Stimulated activated CD8-positive, alpha-beta memory T cell treated with anti-CD3 and anti-CD28 coated beads, Interleukin-4, amount 100 ng/mL, for 4 hours (primary cell): ENCODE measurements at places on chromosomes 5 and 9.

DNA sequence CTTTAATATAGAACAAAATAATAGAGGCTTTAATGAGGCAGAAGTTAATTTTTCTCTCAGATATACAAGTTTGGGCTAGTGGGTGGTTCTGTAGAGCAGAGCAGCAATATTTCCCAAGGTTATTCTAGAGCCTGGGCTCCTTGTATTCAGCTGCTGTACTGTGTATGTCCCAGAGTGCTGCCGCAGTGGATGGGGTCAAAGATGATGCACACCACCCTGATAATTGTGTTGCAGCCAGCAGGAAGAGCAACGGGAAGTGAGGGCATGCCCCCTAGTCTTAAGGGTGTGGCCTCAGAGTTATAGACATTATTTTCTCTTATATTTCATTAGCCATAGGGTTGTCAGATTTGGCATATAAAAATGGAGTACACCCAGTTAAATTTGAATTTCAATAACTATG lies 23.9 kb upstream of the KIF4B start:
- DNase-seq: no peak

DNA sequence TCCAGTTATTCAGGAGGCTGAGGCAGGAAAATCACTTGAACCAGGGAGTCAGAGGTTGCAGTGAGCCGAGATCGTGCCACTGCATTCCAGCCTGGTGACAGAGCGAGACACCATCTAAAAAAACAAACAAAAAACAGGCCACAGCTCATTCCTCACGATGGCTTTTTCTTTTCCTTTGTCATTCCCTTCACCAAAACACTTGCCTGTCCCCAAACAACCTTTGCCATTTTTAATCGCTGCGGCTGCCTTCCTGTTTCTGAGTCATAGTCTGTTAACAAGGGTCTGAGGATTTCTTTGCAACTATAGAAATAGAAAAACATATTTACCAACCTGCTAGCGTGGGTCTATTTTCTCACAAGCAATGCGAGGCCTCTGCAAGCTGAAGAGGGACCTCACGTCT lies 123.0 kb upstream of the FSTL4 start:
- DNase-seq: no peak

DNA sequence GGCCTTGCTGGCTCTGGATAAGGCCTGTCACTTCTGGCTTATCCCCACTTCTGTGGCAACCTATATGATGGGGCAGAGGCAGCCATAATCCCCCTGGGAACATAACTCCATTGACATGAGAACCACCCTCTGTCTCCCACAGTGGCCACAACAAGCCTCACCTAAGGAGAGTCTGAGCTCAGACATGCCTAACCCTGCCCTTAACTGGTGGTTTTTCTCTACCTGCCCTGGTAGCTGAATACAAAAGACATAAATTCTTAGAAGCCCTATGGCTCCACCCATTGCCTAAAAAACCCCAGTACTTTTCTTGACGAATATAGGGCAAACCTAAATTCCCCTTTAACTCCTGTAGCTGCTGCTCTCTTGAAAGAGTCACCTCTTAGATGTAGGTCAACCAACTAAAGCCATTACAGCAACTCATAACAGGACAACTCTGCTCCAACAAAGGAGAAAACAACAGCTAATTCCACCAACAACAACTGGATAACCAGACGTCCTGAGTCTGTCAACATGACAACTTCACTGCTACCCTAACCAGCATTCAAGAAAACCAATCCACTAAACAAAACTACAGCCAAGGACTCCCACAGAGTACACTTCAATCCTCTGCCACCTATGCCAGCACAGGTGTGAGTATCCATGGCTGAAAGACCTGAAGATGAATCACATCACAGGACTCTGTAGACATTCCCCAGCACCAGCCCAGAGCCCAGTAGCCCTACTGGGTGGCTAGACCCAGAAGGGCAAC lies 427.7 kb downstream of the PRELID2 start:
- DNase-seq: no peak

- DNase-seq: no peak
Measured at GRCh38 chr5:172898218-172898842, 60.9 kb upstream of the RPL26L1 start.

DNA sequence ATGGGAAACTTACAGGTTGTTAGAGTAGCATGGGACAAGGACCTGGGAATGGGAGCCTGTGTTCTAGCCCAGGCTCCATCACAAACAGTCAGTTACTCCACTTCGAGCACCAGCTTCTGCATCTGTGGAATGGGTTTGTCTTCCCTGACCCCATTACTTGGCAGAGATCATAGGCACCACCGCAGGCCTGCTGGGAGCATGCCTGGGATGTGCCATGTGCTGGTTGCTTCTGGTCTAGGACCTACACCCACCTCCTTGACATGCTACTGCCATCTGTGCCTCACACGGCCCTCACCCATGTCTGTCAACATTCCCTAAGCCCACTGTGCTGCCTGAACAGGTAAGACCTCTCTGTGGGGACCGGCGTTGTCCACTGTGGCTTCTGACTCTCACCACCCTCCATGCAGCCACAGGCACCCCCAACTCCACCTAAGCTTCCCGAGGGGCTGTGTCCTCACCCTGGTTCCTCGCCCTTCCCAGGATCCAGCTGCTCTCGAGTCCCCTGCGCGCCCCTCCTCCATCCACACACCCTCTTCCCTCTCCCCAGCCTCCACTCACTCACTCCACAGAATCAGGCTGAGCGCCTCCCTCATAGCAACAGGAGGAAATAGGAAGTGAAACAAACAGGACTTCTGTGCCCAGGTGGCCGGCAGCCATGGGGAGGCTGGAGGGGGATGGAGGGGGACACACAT lies 85.9 kb upstream of the FAM120A start:
- no peak for DNase-seq

- DNase-seq: no peak
Measured at GRCh38 chr9:36170531-36170930, 1.3 kb downstream of the CCIN start.

DNA sequence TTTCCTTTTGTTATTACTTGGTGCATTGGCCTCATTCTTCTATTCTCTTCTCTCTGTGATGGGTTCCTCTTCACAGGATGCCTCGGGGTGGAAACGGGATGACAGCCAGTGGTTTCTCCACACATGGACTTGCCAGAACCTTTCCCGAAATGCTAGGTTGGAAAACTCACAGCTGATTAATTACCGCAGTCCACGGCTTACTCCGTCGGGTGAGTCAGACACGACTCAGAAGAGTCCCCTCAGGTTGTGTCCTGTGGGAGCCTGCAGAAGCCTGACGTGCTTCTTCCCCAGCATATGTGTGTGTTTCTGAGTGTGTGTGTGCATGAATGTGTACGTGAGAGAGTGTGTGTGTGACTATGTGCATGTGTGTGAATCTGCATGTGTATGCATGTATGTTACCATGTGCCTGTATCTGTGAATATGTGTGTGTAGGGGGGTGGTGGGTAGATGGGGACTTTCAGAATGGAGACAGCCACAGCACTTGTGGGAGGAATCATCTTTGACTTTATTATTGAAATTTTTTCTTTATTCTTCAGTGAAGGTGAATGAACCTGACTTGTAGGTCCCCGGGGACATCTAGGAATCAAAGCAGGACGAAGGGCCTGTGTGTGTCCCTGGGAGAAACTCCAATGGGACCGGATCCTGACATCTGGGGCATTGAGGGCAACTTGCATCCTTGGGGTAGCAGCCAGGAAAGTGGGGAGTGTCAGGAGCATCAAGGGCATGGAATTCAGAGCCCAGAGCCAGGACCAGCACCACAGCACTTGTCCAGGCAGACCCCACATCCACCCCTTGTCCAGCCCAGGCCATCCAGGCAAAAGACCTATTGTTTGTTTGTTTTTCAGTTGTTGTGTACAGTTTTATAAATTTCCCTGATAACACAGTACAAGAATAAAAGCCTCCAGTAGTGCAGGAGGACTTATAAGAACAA lies 21.9 kb upstream of the MED10 start:
- no peak for DNase-seq

DNA sequence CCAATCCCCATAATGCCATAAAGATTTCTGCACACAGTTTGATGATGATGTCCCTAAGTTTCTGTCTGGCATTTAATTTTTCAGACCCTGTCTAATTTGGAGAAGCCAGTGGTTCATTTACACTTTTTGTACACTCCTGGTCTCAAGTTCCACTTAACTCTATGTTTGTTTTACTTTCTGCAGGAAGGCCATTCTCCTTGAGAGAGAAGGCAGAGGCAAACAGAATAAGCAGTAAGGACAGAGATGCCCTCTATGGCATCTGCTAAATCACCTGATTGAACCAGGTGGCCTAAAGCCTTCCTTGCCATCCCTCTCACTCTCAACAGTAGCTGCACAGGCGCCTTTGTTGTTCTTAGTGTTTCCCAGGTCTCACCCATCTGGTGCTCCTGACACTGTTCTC lies 86.1 kb upstream of the LRRTM2 start:
- DNase-seq: no peak

DNA sequence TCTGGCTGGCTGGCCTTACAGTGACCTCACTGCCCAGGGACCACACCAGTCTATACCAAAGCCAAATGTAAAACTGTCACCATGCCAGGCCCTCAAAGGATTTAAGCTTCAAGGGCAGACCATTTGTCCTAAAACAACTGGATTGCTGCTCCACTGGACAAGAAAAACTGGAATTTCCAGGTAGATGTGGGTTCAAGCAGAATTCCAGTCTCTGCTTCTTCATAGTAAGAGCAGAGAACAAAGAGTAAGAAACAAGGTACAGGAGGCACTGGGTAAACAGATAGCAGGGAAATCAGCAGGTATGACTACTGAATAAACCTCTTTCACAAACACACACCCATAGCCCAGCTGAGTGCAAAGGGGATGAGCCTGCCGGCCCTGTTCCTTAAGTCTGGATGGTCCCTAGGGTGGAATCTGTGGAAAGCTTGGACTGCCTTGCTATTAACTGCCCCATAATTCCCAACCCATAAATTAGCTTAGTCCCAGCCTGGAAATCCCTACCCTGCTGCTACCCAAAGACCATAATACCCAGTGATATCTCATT lies 5.5 kb downstream of the B4GALT1 start:
- DNase-seq: no peak
